DMS53 (cell line): ENCODE measurements at places on chromosomes 1 and 21.
A peak's percentile ranks its signal among the peaks of the same experiment; 100 is the strongest.

DNA sequence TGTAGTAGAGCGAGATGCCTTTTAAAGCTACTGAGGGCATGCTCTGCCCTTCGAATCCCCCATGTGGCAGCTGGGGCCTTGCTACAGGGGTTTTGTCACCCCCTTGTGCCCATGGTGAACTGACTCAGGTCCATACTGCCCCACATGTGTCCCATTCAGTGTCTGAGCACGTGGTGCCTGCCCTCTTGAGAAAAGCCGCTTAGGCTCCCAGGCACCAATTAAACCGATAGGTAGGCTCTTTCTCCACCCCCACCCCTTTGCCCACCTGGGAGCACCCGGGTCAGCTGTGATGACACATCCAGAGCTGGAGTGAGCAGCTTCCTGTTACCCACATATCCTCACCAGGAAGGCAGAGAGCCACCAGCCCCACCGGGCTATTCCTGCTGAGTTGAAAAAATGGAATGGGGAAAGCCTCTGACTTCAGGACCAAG, 30.5 kb downstream of the TMCC2 start:
- peak; percentile 39 for DNase-seq

DNA sequence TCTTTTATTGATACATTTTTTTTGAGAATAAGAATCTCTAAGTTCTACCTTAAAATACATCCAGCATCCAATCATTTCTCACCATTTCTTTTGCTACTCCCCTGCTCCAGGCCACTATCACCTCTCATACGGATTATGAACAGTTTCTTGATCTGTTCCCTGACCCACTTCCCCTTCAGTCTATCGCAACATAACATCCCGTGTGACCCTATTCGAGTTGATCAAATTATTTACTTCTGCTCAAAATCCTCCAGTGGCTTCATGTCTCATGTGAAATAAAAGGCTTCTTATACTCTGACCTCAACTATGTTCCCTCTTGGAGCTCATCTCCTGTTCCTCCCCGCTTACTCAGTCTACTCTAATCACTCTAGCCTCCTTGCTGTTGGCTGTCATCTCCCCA, 5.2 kb downstream of the ALG14 start:
- no peak for DNase-seq

DNA sequence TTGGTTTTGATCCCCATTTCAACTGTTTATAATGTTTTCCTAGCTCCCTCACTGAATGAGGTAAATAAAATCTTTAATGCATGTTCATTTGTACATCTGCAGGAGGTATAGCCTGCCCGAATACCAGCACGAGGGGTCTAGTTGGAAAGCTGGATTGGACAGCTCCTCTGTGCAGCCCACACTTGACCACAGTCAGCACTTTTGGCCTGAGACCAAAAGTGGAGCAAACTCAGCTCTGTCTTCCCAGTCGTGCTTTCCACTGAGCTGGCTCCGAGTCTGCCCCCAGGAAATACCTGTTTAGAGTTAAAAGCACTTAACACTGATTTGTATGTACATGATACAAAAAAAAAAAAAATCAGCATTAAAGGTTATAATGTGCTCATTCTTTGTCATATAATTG, 224.4 kb downstream of the DSCAM start:
- DNase-seq = no peak

DNA sequence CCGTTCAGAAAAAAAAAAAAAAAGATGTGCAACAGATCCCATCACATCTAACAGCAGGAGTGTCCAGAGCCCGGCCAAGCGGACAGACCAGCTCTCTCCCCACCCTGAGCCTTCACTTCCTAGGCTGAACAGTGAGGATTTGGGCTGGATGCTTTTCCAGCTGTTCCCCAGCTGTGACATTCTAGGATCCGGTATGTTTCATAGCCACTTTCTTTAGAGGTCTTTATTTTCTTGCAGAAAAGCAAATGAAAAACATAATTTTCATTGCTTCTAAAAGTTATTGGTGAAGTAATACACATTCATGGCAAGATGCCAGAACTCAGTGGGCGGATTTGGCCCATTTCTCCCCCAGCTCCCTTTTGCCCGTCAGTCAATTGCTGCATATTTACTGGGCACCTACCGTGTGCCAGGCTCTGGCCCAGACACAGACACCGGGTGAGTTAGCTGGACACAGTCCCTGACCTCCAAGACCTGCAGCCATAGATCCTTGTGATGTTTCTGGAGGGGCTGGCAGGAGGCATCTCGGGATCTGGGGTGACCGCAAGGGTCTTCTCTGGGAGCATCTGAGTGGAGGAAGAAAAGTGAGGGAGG, 213.7 kb upstream of the VAMP3 start:
- no peak for DNase-seq

- DNase-seq = no peak
Measured at GRCh38 chr1:30507401-30508174, 215.8 kb downstream of the MATN1 start.

DNA sequence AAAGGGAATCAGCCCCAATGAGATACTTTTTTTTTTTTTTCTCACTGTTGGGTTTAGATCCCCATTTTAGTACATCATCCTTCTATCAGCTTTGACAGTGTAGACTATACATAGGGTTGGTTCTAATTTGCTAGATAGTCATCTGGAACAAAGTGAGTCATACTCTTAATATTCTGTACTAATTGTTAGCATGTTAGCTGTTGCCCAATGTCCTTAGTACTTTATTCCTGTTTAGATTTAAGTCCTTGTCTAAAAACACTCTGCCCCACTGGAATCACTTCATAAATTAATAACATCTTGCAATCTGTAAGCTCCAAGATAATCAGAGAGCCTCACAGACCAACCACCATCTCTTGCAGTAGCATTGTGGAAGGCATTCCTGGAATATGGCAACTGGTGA, 209.8 kb upstream of the KIAA0040 start:
- no peak for DNase-seq

GRCh38 chr1:20867062-20867461, 80.0 kb upstream of the HP1BP3 start:
- no peak for DNase-seq

DNA sequence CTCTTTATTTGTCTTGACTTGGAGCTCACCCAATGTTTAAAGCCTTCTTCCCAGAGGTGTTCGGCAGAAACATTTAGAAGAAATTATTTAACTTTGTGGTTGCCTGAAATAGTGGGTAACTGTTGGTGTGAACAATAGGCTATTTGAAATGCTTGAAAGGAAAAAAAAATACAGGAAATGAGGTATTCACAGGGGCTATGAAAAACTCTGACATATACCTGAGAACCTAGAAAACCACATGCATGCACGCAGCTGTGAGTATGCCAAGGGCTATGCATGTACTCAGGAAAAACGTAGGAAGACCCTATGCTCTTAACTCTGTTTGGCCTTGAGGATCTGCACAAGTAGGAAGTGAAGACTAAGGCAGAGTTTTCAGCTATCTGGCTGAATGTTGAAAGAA, 16.4 kb upstream of the RNF186 start:
- DNase-seq = no peak
